Tibial nerve (tissue), 4 donors: ENCODE measurements at places on chromosomes 3 and 15. TPM values are rescaled to one million over a fixed set of nuclear protein-coding genes. Genes with fewer than 3 reads are reported as not detected.

- DNase-seq = no peak
These were observed 7.8 kb upstream of the GPR171 start for GRCh38 chr3:151210676-151211381.

DNA sequence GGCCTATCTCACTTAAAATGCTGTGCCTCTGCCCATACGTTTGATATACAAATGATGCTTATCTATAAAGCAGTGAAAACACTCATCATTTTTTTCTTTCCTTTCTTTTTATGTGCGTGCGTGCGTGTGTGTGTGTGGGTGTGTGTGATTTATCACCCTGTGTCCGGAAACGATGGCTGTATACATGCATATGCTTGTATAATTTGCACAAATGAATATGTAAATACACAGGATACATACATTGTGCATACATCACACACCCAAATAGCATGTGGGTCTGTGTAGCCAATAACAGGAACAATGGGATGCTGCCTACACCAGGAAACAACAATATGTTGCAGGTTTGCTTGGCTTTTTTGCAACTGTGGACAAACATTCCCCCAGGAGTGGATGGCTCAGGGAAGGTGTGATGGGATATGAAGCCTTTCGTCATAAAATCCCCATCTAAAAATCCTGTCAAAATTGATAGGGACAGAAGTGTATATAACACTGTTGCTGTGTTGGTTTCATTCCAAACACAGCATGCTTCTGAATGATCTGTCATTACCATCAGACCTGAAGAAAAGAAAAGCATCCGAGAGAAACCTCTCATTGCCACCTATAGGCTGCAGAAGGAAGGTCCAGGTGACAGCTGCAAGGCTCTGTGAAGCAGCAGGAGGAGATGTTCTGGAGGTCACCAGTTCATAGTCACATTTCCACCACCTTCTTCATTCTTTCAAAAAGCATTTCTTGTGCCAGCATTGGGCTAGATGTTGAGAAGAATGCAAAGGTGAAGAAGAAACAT lies 503.9 kb upstream of the NR2F2 start:
- no peak for DNase-seq

The MUSTN1 gene
- 59.7 TPM for total RNA-seq

DNA sequence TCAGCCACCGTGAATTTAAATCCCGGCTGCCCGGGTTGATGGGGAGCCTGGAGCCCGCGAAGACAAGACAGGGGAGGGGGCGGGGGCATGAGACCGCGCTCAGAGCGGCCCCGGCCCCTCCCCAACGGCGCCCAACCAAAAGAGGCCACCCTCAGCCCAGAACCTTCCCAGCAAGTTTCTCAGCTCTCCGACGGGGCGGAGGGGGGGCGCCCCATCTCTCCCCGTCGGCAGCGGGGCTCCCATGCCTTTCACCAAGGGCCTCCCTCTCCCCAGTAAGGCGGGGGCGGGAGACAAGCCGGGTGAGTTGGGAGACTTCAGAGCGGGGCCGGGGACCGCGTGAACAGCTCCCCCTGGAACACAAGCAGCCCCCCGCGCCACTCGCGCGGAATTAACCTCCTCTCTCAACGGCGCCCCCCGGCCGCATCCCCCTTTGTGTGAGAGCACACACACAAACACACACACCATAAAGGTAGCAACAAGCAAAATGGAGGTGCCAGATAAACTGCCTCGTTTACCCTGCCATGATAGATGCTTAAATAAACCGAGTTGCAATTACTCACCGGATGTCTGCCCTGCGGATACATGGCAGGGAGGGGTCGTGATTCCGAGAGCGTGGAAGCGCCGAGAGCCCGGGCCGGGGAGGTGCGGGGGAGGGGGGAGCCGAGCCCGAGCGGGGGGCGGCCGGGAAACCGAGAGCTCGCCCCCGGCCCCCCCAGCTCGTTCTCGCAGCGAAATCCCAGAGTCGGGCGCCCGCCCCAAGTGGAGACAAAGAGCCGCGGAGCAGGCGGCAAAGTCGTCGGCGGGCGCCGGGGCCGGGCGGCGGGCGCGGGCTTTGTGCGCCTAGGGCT lies 1.3 kb downstream of the TLE3 start:
- DNase-seq = peak; percentile 33

GRCh38 chr3:124610130-124610529 lies 120.1 kb upstream of the UMPS start:
- DNase-seq = no peak

DNA sequence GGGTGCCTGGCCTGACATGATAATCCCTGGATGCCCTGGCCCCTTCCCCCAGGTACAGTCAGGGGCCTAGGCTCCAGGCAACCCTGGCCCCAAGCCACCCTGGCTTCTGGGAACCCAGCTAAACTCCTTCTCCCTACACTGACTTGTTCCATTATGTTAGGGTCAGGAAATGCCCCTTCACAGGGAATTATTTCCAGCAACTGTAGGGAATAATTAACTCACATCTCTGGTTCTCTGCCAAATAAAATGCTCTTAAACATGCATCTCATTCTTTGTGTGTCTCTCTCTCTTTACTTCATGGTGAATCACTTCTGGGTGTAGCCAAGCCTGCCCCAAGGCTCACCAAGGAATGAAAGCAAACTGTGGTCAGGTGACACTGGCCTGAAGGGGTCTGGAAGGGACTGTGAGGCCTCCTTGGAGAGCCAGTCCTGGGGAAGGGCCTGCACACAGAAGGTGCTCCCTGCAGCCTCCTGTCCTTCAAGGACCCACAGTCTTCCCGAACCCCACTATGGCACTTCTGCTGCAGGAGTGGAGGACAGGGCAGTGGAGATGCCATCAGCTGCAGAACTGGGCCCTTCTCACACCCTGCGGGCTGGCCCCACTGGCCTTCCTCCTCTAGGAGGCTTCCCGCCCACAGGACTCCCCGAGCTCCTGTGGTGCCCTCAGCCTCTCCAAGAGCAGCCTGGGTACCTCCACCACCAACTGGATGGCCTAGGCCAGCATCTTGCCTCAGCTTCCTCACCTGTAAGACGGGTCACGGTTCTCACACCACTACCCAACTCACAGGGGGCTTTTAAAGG lies 17.6 kb downstream of the TKT start:
- DNase-seq = no peak

The CKMT1A gene
- total RNA-seq = not detected

GRCh38 chr3:37181756-37182155 lies 7.4 kb upstream of the LRRFIP2 start:
- no peak for DNase-seq
